Ovary (tissue), 10 donors: ENCODE measurements at places on chromosomes 6 and 20.

DNA sequence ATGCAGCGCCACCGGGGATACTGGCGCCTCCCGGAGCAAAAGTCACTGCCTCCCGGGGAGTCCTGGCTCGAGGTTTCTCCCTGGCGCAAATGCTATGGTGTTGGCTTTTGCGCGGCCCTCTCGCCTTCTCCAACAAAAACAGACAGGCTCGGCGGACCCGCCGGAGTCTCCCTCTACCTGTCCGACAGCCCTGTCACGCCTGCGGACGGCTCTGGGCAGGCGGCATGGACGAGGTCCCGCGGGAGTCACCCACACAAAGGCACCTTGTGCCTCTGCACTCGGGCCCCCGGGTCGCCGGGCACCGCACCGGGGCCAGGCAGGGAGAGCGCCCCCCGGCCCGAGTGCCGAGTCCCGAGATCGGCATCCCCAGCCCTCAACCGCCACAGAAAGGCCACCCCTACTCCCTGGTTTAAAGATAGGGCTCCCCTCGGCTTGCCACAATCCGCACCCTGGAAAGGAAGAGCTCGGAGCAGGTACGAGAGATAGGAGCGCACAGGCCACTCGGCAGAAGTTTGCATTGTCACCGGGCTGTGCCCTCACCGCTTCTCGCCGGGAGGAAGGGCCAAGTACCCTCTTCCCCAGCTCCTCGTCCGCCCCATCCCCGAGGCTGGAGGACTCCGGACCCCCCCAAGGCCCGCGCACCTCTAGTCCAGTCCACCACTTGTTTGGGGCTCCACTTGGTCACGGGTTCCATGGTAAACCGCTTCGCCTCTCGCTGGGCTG lies 903 bp downstream of the CNKSR3 start:
- peak; percentile 55 for DNase-seq

- DNase-seq = no peak
Measured at GRCh38 chr6:161355696-161356095, 81.8 kb upstream of the AGPAT4 start.

GRCh38 chr6:52000064-52000463 lies 87.3 kb downstream of the PKHD1 start:
- no peak for DNase-seq

DNA sequence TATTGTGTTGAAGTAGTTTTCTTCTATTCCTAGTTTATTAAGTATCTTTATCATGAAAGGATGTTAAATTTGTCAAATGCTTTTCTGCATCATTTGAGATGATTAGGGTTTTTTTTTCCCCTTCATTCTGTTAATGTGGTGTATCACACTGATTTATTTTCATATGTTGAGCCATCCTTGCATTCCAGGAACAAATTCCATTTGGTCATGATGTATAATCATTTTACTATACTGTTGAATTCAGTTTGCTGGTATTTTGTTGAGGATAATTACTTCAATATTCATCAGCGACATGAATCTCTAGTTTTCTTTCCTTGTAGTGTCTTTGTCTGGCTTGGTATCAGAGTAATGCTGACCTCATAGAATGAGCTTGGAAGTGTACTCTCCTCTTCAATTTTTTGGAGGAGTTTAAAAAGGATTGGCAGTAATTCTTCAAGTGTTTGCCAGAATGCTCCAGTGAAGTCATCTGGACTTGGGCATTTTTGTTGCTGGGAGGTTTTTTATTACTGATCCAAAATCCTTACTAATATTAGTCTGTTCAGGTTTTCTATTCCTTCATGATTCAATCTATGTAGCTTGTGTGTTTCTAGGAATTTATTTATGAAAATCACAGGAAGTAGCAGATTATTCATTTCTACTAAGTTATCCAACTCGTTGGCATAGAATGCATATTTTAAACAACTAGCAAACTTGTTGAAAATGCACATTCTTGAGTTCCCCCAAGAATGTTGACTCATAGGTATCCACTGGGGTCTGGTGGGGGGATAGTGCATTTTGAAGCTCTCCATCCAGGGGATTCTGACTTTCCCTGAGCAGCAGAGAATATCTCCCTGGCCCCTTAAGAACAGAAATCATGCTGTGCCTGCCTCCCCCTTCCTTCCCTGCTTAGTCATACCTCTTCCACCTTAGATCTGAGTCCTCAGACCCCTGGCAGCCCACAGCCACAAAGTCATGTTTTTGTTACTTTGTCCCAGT lies 187.1 kb downstream of the BMP7 start:
- DNase-seq = no peak

DNA sequence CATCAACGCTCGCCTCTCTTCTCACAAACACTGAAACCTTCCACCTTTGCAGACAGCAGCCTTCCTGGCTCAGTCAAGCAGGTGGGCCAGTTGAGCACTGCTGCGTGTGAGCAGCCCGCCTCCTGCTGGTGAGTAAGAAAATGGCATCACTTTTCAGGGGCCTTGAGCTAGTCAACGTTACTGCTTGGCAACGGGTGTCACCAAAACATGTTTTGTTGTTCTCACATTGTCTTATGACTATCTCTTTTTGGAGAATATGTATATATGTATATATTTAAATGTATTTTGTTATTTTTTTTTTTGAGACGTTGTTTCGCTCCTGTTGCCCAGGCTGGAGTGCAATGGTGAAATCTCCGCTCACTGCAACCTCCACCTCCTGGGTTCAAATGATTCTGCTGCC lies 97.0 kb upstream of the AGPAT4 start:
- peak; percentile 52 for DNase-seq

DNA sequence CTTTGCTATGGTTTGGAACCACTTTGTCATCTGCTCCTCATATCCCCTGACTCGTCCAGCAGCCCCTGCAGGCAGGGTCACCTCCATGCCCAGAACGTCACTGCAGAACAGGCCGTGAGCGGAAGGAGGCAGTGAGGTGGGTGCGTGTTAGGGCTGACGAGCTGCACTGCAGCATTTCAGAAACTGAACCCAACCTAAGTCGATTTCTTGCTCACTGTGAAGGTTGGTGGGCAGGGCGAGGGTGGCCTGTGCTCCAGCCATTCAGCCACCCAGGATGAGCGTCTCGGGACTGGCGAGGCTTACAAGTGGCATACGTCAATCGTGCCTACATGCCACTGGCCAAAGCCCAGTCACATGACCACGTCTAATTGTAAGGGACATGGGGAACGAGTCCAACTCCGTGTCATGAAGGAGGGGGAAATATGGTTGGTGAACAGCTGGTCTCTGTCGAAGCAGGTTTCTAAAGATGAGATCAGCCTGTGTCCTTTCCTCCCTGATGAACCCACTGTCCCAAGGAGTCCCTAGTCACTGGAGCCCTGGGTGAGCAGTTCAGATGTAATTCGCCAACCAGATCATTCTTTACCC lies 289.1 kb downstream of the TAF4 start:
- DNase-seq = no peak

GRCh38 chr6:25279748-25280343 lies 672 bp downstream of the CARMIL1 start:
- DNase-seq = peak; percentile 53

DNA sequence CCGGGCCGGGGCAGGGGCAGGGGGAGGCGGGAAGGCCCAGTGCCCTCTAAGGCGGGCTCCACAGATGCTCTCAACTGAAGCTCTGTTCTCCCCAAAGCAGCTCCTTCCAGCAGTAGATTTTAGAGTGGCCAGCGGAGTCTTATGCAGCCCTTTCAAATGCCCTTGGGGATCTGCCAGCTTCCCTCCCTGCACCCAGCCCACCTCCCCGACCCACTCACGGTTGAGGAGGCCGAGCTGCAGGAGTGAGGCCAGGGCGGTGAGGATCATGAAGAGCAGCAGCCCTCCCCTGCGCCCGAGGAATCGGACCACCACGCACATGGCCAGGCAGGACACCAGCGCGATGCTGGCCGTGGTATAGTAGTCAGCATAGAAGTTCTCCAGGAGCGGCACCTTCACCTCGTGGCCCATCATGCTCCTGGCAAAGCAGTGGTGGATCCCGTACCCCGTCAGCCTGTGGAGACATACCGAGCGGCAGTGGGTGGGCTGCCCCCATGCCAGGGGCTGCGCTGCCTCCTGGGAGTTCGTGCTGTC lies 28.0 kb downstream of the PSMG4 start:
- no peak for DNase-seq

DNA sequence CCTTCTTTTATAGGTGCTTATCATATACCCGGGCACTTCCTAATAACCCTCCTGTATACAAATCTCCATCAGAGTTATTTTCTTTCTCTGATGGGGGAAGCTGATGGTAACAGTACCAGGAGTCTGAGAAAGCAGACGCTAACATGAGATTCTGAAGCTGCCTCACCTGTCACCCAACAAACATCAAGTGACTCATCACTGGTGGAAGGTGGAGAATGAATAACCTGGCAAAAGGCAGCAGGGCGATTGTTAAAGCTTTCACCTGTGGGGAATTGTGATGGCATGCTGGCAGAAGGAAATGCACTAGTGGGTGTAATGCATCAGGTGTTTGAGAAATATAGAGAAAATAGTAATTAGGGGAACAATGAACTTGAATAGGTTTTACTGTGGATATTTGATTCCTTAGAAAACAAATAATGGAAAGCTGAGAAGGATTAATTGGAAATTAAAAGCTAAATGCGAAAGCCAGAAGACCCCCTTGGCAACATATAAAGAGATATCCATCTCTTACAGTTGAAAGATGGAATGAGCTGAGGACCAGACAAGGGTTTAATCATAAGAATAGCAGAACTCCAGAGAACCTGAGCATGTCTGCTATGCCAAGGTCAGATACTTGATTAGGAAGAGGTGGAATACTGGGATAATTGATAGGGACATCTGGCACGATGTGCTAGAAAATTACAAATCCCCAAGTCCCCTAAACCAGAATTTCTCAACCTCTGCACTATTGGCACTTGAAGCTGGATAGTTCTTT lies 517.1 kb downstream of the PKHD1 start:
- DNase-seq = no peak

- no peak for DNase-seq
Measured at GRCh38 chr20:19991854-19992253, 25.3 kb upstream of the NAA20 start.

DNA sequence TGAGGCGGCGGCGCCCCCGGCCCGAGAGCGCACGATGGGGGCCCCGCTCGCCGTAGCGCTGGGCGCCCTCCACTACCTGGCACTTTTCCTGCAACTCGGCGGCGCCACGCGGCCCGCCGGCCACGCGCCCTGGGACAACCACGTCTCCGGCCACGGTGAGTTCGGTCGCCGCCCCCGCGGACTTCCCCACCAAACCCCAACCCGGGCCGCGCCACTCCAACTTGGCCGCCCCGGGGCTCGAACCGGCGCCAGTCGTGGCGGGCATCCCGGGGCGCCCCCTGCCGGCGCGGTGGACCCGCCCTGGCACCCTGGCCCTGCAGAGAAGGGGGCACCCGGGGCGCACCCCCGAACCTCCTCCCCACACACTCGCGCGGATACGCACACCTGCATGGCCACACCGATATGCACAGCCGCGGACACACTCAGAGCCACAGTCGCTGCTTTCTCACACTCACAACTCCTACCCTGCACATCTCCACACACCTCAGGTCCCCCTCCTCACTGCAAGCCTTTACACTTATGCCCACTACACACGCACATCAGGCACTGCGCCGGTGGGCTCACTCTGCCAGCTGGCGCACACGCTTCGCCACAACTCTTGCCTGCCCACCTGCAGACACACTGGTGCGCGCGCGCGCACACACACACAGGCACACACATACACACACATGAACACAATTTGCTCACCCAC lies 535 bp downstream of the VSTM2L start:
- no peak for DNase-seq

DNA sequence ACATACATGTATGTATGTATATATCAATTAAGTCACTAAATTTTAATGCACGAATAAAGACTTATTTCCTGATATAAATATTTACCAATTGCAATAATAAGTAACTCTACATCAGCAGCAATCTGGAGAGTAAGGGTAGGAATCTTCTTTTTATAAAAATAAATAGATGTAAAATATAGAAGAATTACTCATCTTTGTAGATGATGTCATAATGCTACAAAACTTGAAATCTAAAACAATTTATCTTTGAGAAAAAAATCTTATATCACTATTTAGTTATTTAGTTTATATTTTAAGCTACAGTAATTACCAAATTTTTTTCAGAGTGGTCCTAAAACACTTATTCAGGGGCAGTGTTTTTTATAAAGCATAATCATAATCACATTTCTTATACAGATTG lies 351.7 kb downstream of the RIMS1 start:
- no peak for DNase-seq

DNA sequence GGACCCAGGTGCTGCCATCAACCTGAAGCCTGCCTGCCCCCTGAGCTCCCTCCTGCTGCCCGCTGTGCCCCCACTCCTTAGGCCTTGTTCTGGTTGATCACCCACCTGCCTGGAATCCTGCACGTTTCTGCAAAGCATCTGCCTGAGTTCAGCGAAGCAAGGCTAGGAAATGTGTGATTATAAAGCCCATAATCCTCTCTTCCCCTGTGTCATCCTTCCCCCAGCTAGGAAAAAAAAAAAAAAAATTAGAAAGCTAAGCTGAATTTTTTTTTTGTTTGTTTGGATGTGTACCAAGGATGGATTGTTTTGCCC lies 93.2 kb downstream of the FOXA2 start:
- DNase-seq = no peak

- DNase-seq = no peak
Measured at GRCh38 chr20:46571418-46571817, 21.0 kb upstream of the OCSTAMP start.

DNA sequence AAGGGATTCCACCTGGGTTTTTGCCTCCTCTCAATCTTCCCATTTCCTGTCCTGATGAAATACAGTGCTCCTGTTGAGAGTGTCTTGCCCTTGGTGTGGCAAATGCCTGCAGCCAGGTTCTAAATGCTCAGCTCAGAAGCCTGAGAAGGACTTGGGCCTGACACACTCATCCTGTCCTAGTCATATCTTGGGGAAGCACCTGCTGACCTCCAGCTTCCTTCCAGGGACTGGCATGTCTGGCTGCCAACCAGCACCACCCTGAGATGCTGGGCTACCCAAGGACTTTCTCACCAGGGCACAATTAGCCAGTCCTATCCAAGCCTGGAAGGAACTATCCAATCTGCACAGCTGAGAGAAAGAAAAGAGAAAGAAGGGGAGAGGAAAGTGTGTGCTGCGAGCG lies 43.4 kb downstream of the LRFN2 start:
- DNase-seq = no peak

GRCh38 chr20:62282877-62283503 lies 19.8 kb upstream of the ADRM1 start:
- DNase-seq = peak; percentile 46

DNA sequence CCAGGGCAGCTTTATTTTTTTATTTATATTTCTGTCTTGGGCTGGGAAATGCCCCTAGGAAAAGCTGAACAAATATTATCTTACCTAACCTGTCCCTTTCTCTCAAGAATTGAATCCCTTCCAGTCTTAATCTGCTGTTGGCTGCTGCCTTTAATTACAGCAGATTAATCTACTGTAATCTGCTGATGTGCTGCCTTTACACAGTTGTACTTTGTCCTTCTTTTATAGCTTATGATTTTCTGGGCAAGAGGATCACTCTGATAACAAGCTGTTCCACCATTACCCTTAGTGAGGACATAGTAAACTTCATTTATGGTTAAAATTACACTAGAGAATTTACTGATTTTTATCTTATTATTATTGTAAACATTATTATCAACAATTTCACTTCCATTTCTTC lies 234.5 kb upstream of the MAN1A1 start:
- DNase-seq = no peak
